Peyer's patch (tissue), 4 donors: ENCODE measurements at places on chromosomes 3 and 15. TPM values are rescaled to one million over a fixed set of nuclear protein-coding genes. Genes with fewer than 3 reads are reported as not detected.

The AGBL1 gene
- 0.40 TPM for total RNA-seq

- no peak overlapping the region for H3K4me3 ChIP-seq
- no peaks in the 10 kb centered on the region for H3K27me3 ChIP-seq
- no peaks in the 10 kb centered on the region for H3K4me1 ChIP-seq
- H3K27ac ChIP-seq: no peak overlapping the region
These were observed 60.5 kb downstream of the VGLL4 start for GRCh38 chr3:11583235-11583634.

DNA sequence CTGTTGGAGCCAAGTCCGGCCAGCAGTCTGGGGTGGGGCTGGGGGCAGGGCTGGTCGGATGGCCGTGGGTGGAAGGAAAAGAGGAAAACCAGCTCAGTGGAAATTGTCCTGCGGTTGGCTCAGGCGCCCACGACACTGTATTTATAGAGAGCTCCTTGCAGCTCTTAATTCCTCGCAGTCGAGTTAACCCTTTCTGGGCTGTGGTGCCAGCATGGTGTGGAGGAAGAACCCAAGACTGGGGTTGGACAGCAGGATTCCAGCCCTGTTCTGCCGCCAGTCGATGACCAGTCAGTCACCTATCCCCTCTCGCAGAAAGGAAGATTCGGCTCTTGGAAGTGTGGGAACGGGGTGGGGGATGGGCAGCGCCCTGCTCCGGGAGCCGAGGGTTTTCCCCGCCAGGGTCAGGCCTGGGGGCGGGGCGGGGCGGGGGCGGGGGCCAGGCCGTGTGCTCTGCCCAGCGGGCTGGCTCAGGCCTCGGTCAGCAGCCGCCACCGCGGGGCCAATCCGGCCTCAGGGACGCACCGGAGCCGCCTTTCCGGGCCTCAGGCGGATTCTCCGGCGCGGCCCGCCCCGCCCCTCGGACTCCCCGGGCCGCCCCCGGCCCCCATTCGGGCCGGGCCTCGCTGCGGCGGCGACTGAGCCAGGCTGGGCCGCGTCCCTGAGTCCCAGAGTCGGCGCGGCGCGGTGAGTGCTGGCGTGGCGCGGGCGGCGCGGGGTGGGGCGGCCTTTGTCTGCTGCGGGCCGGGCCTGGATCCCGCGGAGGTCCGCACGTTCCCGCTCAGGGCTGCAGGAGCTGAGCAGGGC, at the start of gene CD276:
Gene CD276, plus strand, starts transcription at position 607 of the 804 bp plus-strand sequence. CDS start 15,257 bp downstream, outside the sequence.
- DNase-seq: no peak
- H3K27ac ChIP-seq: peak within 1 kb of the TSS; percentile 73
- no peaks in the 10 kb centered on the region for H3K36me3 ChIP-seq
- peak within 1 kb of the TSS; percentile 81 for H3K4me3 ChIP-seq
- H3K4me1 ChIP-seq: no peaks in the 10 kb centered on the region

- H3K36me3 ChIP-seq: no peaks in the 10 kb centered on the region
- no peak overlapping the region for H3K4me3 ChIP-seq
- H3K4me1 ChIP-seq: no peaks in the 10 kb centered on the region
- DNase-seq: no peak
- no peak overlapping the region for H3K27ac ChIP-seq
These were observed 7.6 kb downstream of the ZNF639 start for GRCh38 chr3:179330438-179330837.

The IL20RB gene
- total RNA-seq: 1.7 TPM

GRCh38 chr15:66071160-66071920, 182.2 kb downstream of the MEGF11 start:
- H3K4me3 ChIP-seq: no peak overlapping the region
- H3K27ac ChIP-seq: no peak overlapping the region
- no peak for DNase-seq

DNA sequence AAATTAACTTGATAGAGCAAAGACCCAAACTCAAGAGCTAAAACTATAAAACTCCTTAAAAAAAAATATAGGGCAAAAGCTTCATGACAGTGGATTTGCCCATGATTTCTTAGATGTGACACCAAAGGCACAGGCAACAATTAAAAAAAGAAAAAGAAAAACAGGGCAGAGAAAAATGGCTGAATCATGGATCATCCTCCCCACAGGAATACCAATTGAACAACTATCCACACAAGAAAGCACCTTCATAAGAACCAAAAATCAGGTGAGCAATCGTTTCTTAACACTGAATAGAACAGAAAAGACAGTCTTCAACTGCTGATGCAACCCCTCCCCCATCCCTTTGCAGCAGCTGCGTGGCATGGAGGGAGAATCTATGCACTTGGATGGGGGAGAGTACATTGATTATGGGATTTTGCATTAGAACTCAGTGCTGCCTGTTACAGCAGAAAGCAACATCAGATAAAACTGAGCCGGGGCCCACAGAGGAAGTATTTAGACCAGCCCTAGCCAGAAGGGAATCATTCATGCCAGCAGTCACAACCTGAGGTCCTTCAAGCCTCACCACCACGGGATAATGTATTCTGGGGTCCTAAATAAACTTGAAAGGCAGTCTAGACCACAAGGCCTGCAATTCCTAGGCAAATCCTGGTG, 15.7 kb downstream of the C3orf33 start:
- no peak overlapping the region for H3K4me3 ChIP-seq
- no peak for DNase-seq
- no peak overlapping the region for H3K27ac ChIP-seq
- H3K4me1 ChIP-seq: no peaks in the 10 kb centered on the region
- no peaks in the 10 kb centered on the region for H3K36me3 ChIP-seq
